Bronchial epithelial cell (primary cell): ENCODE measurements at places on chromosomes 6 and 20.
A peak's percentile ranks its signal among the peaks of the same experiment; 100 is the strongest.

GRCh38 chr6:146944809-146945208 lies 259.4 kb upstream of the STXBP5 start:
- DNase-seq, result no peak

- DNase-seq, result peak; percentile 69
Observed at GRCh38 chr6:28383235-28384142, 16.1 kb downstream of the ZSCAN12 start.

- no peak for DNase-seq
Observed at GRCh38 chr6:157685596-157686280, 137.3 kb upstream of the SNX9 start.

- peak; percentile 96 for DNase-seq
Observed at GRCh38 chr6:90087106-90087833, 193.0 kb downstream of the GJA10 start.

DNA sequence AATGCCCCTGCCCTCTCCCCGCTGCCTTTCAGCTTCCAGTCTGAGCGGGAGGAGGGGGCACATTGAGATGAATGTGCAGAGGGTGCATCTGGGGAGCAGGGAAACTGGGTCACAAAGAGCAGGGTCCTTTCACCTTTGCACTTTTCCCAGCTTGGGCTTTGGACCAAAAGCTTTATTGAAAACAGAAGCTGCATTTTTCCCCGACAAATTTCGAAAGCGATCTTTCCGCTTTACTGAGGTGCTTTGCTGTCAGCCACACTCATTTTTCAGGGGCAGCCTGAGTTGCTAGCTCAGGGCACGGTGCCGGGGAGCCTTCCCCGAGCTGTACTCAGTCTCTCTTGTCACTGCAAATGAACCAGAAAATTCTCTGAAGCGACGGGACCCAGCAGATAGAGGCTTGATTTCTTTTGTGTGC lies 283.7 kb upstream of the SOX4 start:
- DNase-seq, result no peak

DNA sequence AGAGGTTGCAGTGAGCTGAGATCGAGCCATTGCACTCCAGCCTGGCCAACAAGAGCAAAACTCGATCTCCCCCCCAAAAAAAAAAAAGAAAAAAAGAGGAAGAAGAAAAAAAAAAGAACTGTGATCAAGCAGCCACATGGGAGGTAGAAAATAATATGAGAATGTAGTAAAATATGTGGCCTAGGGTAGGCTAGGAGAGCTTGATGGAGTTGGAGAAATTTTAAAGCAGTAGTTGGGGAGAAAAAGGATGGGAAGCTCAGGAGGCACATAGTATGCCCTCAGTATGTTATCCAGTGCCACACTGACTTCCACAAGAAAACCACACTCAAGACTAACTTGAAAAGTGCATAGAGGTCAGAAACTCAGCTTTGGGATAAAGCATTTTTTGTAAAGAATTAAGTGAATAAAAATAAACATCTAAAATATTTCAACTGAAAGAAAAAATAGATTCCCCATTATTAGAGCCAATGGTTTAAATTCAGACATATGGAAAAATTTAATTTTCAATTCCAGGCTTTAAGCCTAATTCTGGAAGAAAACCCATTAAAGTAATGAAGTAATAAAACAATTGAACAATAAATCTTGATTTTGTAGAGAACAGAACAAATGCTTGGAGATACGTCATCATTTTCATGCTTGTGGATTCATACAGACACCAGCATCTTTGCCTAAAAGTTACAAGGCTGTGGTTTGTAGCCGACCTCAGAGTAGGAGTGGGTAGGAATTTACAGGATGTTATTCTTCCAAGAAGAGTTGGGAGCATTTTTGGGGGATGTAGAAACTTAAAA lies 34.7 kb downstream of the PLEKHG1 start:
- no peak for DNase-seq

- peak; percentile 57 for DNase-seq
Observed at GRCh38 chr6:11653028-11653583, 115.6 kb downstream of the TMEM170B start.

GRCh38 chr6:169534039-169534421 lies 167.8 kb downstream of the WDR27 start:
- no peak for DNase-seq

DNA sequence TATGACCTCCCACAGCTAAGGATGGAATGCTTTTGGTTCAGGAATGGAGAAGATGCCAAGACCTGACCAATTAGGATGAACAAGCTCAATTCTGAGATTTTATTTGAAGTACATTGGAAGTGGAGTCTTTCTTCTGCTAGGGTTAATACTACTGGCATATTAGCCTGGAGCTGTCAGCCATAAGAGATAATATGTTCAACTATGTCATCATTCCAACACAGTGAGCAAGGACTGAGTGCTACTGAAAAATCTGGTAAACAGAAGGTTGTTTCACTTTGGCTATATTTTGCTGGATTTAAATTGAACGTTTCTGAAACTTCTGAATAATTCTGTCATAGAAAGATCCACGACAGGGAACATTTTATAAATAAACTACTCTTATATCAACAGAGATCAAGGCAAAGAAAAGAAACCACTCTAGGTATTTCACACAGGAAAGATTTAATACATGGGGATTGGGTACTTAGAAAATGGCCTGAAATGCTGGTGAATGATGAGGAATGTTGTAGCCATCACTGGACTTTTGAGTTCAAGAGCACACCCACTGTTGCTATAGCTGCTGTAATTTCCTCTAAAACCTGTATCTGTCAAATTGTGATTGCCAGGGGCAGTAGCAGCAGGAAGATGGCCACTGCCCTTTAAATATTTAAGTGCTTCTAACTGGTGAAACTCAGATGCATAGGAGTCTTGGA lies 200.5 kb downstream of the PLCB4 start:
- no peak for DNase-seq

- no peak for DNase-seq
Observed at GRCh38 chr20:31595654-31596411, 9.3 kb upstream of the ID1 start.

- no peak for DNase-seq
Observed at GRCh38 chr6:33452496-33452895, 1.9 kb upstream of the ZBTB9 start.

- DNase-seq, result peak; percentile 95
Observed at GRCh38 chr6:137000825-137001224, 43.9 kb downstream of the IL20RA start.

- DNase-seq, result peak; percentile 69
Observed at GRCh38 chr6:11224252-11224965, 8.1 kb downstream of the NEDD9 start.

GRCh38 chr6:6248651-6249050 lies 71.8 kb downstream of the F13A1 start:
- no peak for DNase-seq

DNA sequence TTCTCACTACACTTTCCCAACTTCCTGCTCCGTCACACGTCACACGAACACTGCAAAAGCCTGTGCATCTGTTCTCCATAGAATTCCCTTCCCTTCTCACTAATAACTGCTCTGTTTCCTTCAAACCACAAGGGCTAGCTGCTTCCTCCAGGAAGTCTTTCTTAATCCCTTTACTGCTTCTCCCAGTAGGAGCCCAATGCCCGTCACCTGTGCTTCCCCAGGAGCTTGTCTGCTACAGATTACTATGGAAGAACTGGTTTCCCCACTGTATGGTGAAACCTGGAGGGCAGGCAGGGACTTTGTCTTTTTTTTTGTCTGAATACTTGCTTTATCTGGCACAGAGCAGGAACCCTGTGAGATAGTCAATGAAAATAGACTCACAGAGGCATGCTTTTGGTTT lies 444.7 kb upstream of the MAP3K7 start:
- DNase-seq, result no peak

- no peak for DNase-seq
Observed at GRCh38 chr20:1949347-1950100, 44.3 kb downstream of the PDYN start.

DNA sequence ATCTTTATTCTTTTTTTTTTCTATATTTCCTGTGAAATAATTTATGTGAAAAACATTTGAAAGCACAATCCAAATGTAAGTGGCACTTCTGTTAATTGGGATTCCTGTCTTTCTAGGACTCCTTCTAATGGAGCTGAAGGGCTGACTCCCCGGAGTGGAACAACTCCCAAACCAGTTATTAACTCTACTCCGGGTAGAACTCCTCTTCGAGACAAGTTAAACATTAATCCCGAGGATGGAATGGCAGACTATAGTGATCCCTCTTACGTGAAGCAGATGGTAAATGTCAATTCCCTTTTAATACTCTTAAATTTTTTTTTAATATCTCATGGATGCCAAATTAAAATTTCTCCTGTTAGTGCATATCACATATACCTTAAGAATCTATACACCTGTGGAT lies 35.0 kb downstream of the CDC5L start:
- no peak for DNase-seq

GRCh38 chr6:46421939-46422338 lies 69.3 kb downstream of the RCAN2 start:
- no peak for DNase-seq

DNA sequence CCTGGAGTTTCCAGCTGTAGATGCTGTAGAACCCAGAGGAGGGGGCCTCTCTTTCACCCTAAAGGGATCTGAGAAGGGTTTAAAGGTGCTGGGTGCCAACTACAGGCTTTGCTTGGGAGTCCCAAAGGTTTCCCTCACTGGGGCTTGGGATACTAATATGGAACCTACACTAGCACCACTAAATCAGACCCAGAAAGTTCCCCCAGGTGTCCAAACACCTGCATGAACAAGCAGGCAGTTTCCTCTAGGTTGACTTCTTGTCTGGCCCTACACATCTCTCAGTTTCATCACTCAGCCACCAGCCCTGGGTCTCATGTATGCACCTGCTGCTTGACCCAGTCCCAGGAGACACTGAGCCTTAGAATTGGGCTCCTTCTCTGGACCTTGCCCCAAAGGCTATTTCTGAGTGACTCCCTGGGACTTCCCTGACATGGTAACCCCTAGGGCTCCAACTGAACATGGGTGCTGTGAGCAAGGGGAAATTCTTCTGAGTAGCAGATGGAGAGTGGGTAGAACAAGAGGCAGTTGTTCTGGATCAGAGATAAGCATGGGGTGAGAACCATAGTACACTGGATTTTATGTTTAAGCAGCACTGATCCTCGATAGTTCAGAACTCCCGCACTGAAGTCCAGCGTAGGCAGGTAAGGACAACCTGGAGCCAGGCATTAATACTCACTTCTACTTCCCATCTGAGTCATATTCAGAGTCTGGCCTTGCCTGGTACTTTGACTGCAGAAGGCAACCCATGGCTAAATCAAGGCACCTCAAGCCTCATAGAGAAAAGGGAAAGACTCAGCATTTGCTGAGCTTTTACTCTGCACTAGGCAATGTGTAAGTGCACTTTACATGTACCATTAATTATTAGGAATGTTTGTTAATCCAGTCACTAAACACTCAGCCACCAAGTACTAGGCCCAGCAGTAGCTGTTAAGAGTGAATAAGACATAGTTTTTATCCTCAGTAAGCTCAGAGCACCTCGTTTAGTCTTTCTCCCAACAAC lies 16.8 kb downstream of the BCL2L1 start:
- DNase-seq, result peak; percentile 70

- DNase-seq, result no peak
Observed at GRCh38 chr20:11012975-11013374, 339.2 kb upstream of the JAG1 start.

DNA sequence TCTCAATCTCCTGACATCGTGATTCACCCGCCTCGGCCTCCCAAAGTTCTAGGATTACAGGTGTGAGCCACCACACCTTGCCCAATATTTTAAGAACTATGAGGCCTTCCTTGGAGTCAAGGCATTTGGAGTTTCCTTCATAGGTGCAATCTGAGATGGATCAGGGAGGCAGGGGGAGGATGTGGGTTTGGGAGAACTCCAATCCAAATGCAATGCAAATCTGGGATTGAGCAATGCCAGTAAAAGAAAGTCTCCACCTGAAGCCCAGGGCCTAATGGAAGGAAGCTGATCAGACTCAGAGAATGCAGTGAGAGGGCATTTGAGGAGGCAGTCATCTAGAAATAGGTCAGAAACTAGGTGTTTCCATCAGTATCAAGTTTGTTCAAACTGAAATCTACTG lies 21.2 kb downstream of the RSPH3 start:
- peak; percentile 74 for DNase-seq

DNA sequence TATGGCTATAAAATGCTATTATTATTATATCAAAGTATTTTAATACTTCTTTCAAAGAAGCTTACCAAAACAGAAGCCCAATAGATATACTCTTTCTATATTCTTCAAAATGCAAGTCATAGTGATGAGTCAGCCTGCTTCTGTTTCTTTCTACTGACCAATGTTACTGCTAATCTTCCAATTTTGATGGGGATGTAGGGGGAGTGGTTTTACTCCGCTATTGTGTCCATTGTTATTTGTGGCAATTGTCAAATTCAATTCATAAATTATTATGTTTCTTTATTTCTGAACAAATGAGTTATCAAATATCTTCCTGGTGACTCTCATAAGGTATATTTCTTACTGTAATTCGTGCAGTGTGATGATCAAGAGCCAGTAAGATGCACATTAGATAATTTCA lies 221.5 kb upstream of the DEFB112 start:
- DNase-seq, result no peak

DNA sequence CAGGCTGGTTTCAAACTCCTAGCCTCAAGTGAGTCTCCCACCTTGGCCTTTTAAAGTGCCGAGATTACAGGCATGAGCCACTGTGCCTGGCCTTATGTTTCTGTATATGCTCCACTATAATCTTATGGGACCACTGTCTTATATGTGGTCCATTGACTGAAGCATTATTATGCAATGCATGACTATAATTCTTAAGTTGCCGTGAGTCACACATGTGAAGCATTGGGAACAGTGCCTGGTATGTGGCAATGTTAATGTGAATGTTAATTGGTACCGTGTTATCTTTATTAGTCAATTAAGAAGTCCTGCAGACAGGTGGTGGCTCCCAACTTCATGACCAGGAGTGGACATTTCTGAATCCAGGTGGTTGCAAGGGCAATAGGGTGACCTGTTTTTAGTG lies 14.7 kb upstream of the ASXL1 start:
- DNase-seq, result peak; percentile 97

GRCh38 chr6:135088818-135089809 lies 34.5 kb upstream of the HBS1L start:
- DNase-seq, result peak; percentile 87

- no peak for DNase-seq
Observed at GRCh38 chr6:76381612-76382011, 309.1 kb upstream of the IMPG1 start.

GRCh38 chr6:131255434-131255833 lies 120.2 kb downstream of the AKAP7 start:
- no peak for DNase-seq

DNA sequence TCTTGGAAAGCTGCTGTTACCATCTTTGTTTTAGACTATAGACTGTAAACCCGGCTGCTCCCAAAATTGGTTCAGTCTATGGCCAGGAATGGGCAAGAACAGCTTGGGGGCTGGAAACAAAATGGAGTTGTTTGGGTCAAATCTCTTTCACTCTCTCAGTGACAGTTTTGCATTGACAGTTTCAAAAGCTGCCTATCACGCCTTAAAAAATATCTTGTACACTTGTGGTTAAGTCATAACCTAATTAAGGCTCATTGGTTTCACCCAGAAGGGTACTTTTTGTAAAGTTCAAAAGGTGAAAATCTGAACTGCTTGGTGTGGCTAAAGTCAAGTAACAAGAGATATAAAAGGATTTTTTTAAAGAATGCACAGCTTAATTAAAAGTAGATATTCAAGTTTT lies 76.1 kb upstream of the PRL start:
- DNase-seq, result no peak

- no peak for DNase-seq
Observed at GRCh38 chr6:88513920-88514319, 347.8 kb upstream of the CNR1 start.

GRCh38 chr20:63739130-63740069 lies at the start of gene SLC2A4RG:
TSS of gene SLC2A4RG (plus strand) at chr20:63739776. CDS start at chr20:63739913, 137 bp downstream.
- DNase-seq, result peak; percentile 39
